ENCODE measurements at places on chromosomes 3 and 15.
A peak's percentile ranks its signal among the peaks of the same experiment; 100 is the strongest.

DNA sequence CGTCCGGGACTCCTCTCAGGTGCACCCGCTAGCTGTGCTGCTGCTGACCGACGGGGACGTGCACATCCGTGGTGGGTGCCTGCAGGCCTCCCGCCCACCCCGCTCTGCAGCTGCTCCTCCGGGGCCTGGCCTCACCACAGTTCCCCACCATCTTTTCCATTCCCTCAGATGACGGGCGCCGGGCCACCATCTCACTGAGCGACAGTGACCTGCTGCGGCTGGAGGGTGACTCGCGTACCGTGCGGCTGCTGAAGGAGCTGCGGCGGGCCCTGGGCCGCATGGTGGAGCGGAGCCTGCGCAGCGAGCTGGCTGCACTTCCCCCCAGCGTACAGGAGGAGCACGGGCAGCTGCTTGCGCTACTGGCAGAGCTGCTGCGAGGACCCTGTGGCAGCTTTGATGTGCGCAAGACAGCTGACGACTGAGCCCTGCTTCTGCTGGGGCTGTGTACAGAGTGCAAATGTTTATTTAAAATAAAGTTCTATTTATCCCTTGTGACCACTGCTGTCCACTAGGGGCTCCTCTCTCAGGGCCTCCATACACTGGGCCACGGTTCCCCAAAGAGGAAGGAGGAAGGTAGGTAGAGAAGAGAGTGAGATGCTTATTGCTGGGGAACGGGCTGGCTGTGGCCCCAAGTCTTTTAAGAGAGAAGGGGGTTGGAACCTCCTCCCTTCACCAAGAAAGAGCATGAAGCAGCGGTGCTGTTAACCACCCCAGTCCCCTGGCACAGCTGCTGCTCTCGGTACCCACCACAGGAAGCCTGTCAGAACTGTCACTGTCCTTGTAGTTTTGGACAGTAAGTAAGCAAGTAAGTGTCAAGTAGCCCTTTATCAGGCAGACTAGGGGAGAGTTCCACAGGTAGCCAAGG is 47.0 kb downstream of the DHX30 start:
- peak; percentile 32 for DNase-seq

GRCh38 chr15:92011611-92012367 is 158.3 kb downstream of the SLCO3A1 start:
- no peak for DNase-seq

- no peak for DNase-seq
Observed at GRCh38 chr3:38549486-38549885, 53.3 kb downstream of the EXOG start.

DNA sequence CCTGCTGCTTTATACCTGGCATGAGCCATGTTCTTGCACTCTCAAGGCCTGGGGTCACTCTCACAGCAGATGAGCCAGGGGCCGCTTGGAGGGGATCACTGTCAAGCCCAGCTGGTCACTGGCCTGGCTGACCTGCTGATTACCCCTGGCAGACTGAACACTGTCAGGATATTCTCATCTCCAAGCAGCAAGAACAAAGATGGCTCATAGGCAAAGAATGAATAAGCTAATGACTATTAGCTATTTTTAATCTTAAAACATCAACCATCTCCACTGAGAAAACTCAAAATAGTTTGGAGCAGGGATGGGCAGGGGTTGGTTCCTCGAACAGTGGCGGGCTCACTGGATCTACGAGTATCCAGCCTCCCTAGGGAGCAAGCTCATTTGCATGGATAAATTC is 64.4 kb upstream of the ACAN start:
- no peak for DNase-seq

DNA sequence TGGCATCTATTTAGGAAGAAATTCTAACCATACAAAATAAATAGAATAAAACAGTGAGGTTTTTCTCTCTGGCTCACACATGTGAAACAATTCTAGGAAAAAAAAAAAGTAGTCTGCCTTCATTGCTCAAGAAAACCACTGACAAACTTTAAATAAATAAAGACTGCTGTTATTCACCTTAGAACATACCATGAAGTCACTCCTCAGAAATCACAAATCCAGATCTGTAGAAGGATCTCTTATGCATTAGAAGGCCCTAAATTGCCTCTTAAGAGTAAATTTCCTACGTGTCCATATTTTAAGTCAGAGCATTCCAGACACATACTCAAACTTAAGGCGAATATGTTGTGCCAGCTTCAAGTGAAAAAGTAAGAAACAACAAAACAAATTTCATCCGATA is 217.3 kb downstream of the ZIC4 start:
- no peak for DNase-seq

DNA sequence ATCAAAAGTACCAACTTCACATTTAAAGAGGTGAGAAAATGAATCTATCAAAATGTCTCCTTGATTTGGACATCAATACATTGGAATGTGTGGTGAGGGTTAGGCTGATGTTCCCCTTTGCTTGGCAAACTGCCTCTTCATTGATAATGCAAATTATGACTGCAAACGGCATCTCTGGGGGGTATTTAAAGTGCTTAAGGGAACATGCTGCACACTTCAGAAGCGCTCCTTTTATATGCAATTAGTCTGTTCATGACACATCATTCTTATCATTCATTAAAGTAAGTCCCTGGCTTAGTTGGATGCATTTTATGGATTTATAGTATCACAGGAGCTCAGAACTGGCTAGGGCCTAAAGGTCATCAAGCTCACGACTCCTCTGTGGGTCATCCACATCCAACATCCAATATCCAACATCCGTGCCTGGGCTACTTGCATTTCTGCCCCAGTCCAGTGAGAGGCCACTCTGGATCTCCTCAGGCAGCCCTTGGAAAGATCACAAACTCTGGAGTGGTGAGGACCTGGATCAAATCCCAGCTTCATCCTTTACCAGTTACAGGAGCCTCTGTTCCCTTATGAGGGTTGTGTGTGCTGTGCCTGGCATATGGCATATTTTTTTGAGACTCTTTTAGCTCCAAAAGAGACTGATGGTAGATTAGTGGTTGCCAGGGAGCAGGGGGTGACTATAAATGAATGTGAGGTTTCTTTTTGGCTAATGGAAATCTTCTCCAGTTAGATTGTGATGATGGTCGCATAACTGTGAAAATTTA is 136.8 kb upstream of the FOXB1 start:
- no peak for DNase-seq

DNA sequence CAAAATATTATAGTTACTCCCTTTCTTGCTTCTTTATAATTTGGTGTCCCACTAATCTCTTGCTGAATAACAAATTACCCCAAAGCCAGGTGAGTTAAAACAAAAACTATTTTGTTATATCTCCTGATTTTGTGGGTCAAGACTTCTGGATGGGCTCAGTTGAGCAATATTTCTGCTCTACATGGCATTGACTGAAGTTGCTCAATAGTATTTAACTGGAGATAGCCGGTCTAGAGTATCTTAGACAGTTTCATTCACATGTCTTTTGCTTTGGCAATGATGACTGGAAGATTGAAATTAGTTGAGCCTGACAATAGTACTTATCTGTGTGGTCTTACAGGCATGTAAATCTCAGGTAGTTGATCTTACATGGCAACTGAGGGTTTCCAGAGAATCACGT is 51.0 kb upstream of the TP63 start:
- DNase-seq: peak; percentile 5

DNA sequence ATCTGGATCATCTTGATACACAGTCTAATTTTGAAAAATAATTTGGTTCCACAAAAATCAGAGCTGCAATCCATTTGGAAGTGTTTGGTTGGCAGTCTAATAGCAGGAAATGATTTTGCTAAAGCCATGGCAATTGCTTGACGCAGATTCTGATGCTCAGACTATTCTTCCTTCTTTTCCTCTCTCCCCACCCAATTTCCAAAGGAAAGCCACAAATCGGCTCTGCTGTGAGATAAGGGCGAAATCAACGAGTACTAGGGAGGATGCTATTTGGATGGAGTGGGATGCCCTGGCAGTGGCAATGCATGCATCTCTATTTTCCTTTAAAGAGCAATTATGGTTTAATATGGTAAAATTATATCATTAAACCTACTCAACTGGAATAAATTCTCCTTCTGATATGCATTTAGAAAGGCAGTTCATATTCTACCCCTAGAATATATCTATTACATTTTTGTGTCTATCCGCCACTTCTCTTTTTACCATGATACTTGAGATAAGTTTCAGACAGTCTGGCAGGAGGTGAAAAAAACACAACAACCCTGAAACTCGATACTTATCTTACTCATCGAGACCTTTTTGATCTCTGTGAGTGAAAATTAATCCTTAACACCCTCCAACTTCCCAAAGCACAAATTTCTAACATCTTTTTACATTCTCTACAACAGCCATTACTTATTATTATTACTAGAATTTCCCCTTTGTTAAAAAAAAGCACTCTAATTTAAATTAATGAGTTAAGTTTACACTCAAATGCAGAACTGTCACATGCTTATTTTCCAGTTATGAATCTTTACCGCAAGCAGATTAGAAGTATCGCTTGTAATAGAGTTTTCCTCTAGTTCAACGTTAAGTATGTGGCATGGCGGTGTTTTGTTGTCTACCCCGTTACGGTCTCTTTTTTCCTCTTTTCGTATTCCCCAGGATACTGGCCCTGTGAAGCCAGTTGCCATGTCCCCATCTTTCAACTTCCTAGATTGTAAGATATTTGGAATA is 433.3 kb downstream of the FOXP1 start:
- no peak for DNase-seq

DNA sequence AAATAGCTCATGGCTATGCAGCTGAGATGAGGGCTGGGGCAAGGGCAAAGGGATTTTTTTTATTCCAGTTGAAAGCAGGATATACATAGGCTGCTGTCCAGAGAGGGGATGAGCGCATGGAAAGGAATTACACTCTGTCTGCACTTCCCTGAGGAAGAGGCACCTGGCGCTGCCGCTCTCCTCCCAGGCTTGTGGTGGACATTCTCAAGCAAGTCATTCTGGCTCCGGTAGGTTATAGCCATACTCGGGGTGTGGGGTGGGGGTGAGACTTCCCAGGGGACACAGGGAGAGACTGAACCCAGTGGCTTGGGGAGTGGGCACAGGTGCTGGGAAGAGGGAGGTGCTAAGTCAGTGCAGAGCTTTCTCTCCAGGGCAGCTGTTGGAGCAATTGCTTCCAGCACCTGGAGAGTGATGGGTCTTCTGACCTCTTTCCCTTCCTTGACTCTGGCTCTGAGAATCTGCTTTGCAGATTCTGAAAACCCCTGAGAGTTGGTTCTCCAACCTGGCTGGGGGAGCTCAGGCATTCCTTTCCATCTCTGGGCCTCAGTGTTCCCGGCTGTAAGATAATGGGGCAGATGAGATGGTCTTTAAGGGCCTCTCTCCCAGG is 24.3 kb downstream of the CYP8B1 start:
- DNase-seq: peak; percentile 32

DNA sequence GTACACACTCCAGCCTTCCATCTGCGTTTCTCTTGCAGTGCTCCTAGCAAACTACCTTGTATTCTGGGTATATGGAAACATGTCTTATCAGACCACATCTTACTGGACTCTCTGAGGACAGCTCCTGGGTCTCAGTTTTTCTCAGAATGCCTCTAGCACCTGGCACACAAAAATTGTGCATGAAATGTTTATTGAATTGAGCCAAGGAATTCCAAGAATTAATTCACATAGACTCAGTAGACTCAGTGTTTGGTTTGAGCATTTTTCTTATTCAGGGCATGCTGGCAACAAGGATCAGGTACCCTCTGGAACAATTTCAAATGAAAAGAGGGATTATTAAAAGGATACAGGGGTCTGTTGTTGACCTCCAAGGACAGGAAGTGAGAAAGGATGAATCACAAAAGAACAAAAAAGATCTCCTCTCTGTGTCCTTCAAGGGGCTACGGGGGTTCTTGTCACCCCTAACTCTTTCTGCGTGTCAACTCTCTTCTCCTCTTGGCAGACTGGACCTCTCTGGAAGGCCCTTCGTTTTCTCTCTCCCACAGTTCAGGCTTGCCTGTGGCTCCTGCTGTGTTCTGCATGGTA is 270.0 kb upstream of the HES1 start:
- no peak for DNase-seq

GRCh38 chr3:7950890-7951289 is 550.7 kb upstream of the LMCD1 start:
- DNase-seq: no peak

- no peak for DNase-seq
Observed at GRCh38 chr3:25904206-25904605, 114.3 kb downstream of the OXSM start.

DNA sequence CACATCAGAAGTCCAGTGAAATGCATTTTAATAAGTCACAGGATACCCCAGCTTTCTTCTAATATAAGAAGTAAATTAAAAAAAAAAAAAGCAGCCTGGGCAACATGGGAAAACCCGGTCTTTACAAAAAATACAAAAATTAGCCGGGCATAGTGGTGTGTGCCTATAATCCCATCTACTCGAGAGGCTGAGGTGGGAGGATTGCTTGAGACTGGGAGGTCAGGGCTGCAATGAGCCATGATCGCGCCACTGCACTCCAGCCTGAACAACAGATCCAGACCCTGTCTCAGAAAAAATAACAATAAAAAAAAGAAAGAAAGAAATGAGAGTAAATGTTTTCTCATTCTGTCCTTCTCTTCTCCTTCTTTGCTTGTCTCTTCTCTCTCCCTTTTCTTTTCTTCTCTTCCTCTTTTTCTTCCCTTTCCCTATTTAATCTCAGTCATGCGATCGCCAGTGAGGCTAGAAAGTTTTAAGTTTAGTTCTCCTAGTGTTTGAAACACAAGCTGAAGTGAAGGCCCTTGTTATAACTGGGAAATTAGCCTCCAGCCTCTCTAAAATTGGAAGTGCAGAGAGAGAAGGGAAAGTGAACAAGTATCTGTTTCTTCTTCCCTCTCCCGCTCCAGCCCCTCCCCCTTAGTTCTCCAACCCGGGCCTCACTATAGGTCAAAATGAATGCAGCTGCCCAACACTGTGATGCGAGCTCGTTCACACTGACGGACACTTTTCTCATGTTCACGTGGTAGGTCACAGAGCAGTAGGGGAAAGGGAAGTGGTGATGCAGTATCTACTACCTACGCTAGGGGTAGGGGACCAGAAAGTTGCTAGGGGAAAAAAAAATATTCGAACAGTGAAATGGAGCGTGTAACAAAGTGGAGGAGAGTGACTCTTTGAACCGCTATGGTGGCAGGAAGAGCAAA is 23.5 kb upstream of the TSC22D2 start:
- peak; percentile 17 for DNase-seq

DNA sequence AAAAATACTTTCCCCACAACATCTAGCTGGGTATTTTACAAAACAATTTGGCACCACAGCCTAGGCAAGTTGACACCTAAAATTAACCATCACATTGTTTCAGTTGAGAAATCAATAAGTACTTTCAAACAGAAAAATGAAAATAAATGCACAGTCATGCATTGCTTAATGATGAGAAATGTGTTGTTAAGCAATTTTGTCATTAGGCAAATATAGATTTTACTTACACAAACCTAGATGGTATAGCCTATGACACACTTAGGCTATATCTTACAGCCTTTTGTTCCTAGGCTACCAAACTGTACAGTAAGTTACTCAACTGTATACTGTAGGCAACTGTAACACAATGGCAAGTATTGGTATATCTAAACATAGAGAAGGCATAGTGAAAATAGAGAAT is 608.6 kb upstream of the BCHE start:
- DNase-seq: no peak

- no peak for DNase-seq
Observed at GRCh38 chr15:29889542-29890329, 67.5 kb upstream of the TJP1 start.

- DNase-seq: peak; percentile 65
Observed at GRCh38 chr15:59276225-59277178, 69.9 kb downstream of the LDHAL6B start.

- no peak for DNase-seq
Observed at GRCh38 chr15:73589766-73590165, 43.4 kb downstream of the NPTN start.

GRCh38 chr3:71322154-71322553 is 261.4 kb downstream of the FOXP1 start:
- DNase-seq: no peak

- no peak for DNase-seq
Observed at GRCh38 chr3:24503616-24504113, 9.0 kb upstream of the THRB start.

GRCh38 chr3:160765211-160765610 is 9.2 kb downstream of the PPM1L start:
- DNase-seq: no peak

Data from amniotic epithelial cell (primary cell).